ENCODE measurements at places on chromosomes 12 and 14.

DNA sequence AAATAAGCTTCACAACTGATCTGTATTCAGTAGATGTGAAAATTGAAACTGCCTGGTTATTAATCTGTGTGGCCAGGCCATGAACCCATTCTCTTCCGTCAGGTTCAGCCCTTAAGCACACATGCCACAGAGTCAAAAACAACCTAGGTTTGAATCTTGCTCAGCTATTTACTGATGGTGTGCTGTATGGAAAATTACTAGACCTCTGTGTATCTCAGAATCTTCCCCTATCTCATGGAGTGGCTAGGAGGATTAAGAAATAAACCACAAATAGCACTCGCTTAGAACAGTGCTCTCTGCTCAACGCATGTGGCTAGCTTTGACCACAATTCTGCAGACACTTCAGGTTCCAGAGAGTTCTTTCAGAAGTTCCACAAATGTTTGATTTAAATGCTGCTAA lies 240.7 kb upstream of the PLEKHG7 start:
- no peak for DNase-seq

DNA sequence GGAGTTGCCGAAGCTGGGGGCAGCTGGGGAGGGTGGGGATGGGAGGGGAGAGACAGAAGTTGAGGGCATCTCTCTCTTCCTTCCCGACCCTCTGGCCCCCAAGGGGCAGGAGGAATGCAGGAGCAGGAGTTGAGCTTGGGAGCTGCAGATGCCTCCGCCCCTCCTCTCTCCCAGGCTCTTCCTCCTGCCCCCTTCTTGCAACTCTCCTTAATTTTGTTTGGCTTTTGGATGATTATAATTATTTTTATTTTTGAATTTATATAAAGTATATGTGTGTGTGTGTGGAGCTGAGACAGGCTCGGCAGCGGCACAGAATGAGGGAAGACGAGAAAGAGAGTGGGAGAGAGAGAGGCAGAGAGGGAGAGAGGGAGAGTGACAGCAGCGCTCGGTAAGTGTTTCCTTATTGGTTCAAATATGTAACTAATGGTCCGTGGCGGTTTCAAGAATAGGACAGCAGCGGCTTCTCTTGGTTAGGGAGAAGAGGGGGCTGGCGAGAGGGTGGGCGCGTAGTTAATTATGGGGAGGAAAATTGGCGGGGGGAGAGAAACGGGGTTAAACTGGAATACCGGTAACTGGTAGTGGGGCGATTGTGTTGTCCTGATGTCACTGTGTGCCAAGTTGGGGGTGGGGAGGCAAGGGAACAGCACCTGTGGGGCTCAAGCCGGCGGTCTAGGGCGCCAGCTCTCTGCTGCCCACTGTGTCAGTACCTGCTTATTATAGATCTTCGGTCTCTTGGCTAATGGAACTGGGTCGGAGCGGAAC lies 8.4 kb downstream of the HOXC8 start:
- DNase-seq, result no peak

- DNase-seq, result no peak
Observed at GRCh38 chr12:73421832-73422231, 1115.8 kb upstream of the ATXN7L3B start.

GRCh38 chr14:86788224-86788623 lies 1204.8 kb downstream of the GALC start:
- no peak for DNase-seq

DNA sequence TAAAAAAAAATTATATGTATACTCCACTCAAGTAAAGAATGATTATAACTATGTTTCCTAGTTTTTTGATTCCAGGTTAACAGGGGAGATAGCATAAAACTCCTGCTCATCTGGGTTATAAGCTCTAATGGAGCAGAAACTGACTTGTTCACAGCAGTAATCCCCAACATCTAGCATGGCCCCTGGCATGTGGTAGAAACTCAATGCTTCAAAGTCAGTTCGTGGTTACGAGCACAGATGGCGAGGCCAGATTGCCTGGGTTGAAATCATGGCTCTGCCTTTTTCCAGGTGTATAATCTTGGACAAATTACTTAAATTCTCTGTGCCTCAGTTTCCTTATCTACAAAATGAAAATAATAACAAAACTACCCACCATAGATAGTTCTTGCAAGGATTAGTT lies 183.8 kb downstream of the TTC7B start:
- no peak for DNase-seq

DNA sequence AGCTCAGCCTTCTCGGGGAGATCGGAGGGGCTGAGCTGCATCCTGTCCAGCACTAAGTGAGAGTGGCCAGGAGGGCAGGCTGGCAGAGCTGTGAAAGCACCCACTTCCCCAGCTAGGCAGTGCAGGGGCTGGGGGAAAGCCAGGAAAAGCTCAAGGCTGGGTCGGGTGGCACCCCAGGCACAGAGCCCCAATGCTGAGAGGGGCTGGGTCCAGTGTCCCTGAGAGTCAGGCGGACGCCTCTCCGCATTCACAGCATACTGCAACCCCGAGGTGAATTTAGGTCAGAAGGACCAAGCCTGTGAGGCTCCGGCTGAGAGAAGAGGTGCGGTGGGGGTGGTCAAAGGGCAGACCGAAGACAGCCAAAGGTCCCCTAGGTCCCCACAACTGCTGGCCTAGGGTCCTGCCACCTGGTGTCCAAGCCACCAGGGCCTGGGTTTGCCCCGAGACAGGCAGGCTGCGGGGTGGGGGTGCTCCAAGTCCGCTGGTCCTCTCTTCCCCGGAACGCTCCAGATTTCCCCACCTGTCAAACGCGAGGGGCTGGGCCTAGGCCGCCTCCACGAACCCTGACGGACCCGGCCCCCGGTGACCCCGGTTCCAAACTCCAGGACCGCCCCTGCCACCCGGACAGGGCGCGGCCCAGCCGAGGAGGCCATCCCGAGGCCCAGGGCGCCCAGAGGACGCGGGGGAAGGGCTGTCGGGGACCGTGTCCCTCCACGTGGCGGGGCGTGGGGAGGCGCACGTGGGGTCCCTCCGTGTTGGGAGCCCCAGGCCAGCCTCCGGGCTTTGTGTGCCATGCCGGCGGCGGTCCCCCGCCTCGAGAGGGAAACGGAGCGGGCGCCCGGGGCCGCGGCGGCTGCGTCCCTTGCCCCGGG lies 527 bp downstream of the CAMKK2 start:
- peak; percentile 2 for DNase-seq

- DNase-seq, result no peak
Observed at GRCh38 chr12:110637869-110638441, 24.0 kb downstream of the TCTN1 start.

DNA sequence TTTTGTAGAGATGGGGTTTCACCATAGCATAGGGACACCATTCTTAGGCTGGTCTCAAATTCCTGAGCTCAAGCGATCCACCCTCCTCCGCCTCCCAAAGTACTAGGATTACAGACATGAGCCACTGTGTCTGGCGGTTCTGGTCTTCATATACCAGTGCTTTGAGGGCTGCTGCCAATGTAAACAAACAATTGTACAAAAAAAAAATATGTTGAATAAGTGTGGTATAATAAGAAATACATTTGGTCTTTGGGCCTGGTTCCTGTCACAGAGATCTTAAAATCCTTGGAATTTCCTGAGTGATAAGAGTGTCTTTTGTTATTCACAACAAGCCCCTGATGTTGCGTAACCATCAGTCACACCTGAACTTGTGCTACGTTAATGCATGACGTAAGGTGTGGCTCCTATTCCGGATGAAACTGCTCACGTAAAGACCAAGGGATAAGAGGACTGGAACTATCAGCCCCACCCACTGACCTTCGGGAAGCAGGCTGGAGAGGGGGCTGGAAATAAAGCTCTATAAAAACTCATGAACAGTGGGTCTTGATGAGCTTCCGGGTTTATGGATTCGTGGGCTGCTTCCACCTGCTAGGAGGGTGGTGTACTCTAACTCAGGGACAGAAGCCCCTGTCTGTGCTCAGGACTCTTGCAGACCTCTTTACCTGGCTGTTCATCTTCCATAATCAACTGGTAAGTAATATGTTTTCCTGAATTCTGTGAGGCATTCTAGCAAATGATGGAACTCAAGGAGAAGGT lies 16.5 kb upstream of the RIMKLB start:
- DNase-seq, result no peak

GRCh38 chr12:57613427-57614109 lies 2.3 kb downstream of the ARHGEF25 start:
- DNase-seq, result no peak

GRCh38 chr14:51462182-51462581 lies 189.5 kb upstream of the FRMD6 start:
- no peak for DNase-seq

Data from activated CD4-positive, alpha-beta T cell treated with anti-CD3 and anti-CD28 coated beads, Interleukin-2, amount 50 U/mL, for 1 hour (primary cell).